Suprapubic skin (tissue), 4 donors: ENCODE measurements at places on chromosomes 3 and 15.
A peak's percentile ranks its signal among the peaks of the same experiment; 100 is the strongest.

GRCh38 chr3:13479332-13479581 is 849 bp upstream of the HDAC11 start:
- no peaks in the 10 kb centered on the region for H3K36me3 ChIP-seq
- DNase-seq = no peak

- H3K27me3 ChIP-seq = no peaks in the 10 kb centered on the region
- H3K36me3 ChIP-seq = no peaks in the 10 kb centered on the region
- no peak overlapping the region for H3K4me3 ChIP-seq
- no peak overlapping the region for H3K27ac ChIP-seq
These were observed 429.7 kb upstream of the ROBO2 start for GRCh38 chr3:76610150-76610549.

DNA sequence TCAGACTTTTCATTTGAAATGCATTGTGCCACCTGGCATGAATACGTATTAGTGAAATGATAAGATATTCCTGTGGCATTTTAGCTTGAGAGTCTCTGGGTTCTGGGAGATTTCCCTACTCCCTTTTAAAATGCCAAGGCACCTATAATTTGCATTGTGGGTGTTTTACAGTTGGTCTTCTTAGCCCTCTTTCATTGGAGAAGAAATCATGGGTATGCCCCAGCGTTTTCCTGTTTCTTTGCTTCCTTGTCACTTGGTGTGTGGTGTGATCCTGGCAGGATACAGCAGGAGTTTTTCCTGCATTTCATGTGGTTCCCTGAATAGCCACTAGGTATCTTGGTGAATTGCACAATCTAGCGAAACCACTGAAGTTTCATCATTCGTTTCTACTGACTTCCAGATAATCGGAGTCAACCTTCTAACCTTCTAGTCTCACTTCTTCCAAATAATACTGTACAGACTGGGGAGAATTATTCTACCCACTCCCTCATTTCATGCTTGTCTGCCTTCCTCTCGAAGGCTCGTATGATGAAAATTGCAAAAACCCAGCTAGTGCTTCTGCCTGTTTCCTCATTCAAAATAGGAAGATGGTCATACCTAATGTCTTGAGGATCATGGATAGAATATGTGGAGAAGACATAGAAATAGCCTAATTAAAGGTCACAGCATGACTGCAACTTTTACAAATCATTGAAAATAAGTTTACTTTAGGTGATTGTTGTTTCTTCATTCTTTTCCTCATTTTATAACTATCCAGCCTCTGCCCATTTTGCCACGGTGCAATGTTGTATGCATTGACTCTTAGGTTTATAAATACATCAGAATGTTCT is 2.6 kb downstream of the BHLHE40 start:
- peaks cover 9% of the 10 kb centered on the region for H3K36me3 ChIP-seq
- no peak for DNase-seq
- peak overlapping the region; percentile 97 for H3K4me3 ChIP-seq
- H3K27me3 ChIP-seq = no peaks in the 10 kb centered on the region
- peak overlapping the region; percentile 100 for H3K27ac ChIP-seq
- peaks cover 75% of the 10 kb centered on the region for H3K4me1 ChIP-seq

DNA sequence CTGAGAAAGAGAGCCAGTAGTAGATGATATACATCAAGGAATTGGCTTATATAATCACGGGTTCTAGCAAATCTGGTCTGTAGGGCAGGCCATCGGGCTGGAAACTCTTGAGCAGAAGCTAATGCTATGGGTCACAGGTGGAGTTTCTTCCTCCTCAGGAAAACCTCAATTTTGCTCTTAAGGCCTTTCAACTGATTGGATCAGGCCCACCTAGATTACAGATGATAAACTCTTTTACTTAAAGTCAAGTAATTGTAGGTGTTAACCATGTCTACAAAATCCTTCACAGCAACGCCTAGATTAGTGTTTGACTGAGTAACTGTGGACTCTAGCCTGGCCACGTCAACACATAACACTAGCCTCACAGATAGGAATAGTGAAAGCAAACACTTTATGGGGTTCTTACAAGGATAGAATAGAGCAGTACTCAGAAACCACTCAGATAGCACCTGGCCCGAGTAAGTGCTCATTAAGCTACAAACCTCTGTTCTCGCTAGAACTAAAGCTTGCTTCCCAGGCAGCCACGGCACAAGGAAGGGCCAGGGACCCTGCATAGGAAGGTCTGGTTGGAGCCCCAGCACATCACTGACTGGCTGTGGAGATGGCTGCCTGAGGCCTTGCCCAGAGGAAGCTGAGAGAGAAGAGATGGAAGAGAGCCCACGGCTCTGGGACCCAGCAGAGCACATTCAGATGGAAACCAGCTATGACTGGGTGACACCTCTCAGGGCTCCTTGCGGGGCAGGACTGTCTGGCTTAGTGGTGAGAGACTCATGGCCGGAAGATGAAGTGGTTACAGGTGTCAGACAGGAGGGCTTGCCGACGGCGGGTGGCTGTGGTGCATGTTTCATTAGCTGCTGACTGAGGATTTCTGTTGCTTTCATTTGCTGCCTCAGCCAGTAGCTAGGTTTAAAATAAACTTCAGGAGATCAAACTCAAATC is 202.5 kb upstream of the TLE3 start:
- H3K4me1 ChIP-seq = no peaks in the 10 kb centered on the region
- H3K27me3 ChIP-seq = no peaks in the 10 kb centered on the region
- H3K36me3 ChIP-seq = no peaks in the 10 kb centered on the region
- DNase-seq = no peak
- no peak overlapping the region for H3K4me3 ChIP-seq
- no peak overlapping the region for H3K27ac ChIP-seq

DNA sequence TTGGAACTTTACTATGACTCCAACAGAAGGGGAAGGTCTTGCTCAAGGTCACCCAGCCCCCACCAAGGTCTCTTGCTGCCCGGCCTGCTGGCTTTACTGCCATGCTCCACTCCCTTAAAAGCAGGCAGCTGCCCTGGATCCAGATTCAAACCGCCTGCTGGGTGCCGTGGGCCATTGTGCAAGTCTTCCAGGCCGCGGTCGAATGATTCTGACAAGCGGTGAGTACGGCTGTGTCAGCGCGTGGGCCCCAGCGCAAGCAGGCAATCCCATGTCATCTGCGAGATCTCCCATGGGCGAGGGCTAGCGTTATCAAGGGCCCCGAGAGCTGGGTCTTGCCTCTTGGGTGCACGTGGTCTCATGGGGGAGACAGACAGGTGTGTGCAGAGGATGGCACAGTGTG is 37.6 kb downstream of the CORO2B start:
- no peak for DNase-seq
- no peaks in the 10 kb centered on the region for H3K36me3 ChIP-seq
- H3K27me3 ChIP-seq = no peaks in the 10 kb centered on the region
- H3K27ac ChIP-seq = no peak overlapping the region
- no peak overlapping the region for H3K4me3 ChIP-seq

DNA sequence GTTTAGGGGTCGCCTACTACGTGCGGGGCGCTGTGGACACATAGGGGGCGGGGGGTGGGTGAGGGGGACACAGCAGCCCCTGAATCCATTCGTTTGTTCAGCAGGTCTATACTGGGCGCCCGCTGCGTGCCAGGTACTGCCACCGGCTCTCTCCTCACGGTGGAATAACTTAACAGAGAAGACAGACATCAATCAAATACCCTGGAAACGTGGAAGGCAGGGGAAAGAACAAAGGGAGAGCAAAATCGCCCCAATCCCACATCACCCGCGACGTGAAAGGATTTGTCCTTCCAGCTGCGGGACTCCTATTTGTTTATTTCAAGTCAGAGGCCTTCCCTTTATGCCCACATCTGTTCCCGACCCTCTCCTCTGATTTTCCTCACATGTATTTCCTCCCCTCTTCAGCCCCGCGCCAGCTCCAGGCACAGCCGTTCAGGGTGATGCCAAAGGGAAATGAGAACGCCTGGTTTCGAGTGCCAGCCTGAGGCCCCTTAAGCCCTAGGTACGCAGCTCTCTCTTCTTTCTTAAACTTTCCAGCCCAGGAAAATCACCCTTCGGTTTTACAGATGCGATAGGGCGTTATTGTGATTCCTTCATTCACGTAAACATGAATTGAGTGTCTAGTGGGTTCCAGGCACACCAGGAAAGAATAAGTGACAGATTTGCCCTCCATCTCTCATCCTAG is 726 bp upstream of the PROK2 start:
- H3K27me3 ChIP-seq = peaks cover 58% of the 10 kb centered on the region
- no peak for DNase-seq
- H3K36me3 ChIP-seq = no peaks in the 10 kb centered on the region
- no peak overlapping the region for H3K27ac ChIP-seq
- peaks cover 25% of the 10 kb centered on the region for H3K4me1 ChIP-seq

- no peak overlapping the region for H3K27ac ChIP-seq
- no peak overlapping the region for H3K4me3 ChIP-seq
- H3K27me3 ChIP-seq = no peaks in the 10 kb centered on the region
- DNase-seq = no peak
- H3K36me3 ChIP-seq = peaks cover 77% of the 10 kb centered on the region
These were observed 48.2 kb upstream of the ARPP19 start for GRCh38 chr15:52617026-52617425.

DNA sequence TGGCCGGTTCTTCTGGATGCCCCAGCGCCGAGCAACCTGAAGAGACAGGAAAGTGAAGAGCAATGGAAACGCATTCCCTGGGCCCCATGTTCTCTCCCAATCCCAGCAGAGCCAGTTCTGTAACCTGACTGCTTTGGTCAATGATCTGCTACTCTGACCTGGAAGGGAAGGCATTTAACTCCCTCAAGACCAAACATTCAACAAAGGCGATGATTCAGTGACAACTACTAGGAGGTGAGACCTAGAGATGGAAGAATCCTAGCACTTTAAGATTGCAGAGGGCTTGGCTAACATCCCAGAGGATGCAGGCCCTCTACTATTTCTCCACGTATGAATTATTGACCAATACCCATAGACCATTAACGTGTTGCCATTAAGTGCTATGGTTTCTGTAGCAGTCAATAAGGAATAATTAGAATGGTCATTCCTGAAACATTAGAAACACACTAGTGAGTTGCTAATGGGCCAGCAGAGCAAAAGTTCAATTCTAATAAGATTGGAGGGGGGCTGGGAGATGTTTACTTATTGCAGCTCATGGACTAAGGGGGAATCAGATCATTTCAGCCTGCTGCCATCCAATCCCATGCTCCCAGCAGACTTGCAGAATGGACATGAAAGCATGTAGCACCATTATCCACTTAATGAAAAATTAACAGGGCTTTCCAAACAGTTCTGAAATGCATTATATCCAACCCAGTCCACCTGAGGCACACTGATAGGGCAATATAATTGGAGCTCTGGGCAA is 56.6 kb downstream of the ETV5 start:
- no peaks in the 10 kb centered on the region for H3K4me1 ChIP-seq
- peaks cover 49% of the 10 kb centered on the region for H3K36me3 ChIP-seq
- no peak overlapping the region for H3K27ac ChIP-seq
- H3K4me3 ChIP-seq = no peak overlapping the region

- DNase-seq = no peak
- no peaks in the 10 kb centered on the region for H3K36me3 ChIP-seq
- H3K27ac ChIP-seq = no peak overlapping the region
- H3K27me3 ChIP-seq = peaks cover 4% of the 10 kb centered on the region
- no peak overlapping the region for H3K4me3 ChIP-seq
These were observed 29.8 kb downstream of the CCR3 start for GRCh38 chr3:46272028-46272451.

DNA sequence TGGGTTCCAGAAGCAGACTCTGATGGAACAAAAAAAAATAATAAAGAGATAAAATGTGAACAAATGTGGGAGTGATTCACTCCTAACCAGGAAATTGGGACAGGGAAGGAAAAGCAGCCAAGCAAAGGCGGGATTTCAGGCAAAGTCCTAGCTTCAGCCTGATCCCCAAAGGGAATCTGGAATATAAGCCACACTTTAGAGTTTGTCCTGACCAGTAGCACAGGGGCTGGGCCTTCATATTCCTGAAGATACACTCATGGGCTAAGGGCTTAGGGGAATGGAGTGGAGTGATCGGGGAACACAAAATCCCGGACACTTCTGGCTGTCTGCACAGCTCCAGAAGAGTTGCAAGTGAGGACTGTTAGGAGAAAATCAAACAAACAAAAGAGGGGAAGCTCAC is 135.0 kb upstream of the COL8A1 start:
- no peak for DNase-seq
- H3K4me3 ChIP-seq = no peak overlapping the region

DNA sequence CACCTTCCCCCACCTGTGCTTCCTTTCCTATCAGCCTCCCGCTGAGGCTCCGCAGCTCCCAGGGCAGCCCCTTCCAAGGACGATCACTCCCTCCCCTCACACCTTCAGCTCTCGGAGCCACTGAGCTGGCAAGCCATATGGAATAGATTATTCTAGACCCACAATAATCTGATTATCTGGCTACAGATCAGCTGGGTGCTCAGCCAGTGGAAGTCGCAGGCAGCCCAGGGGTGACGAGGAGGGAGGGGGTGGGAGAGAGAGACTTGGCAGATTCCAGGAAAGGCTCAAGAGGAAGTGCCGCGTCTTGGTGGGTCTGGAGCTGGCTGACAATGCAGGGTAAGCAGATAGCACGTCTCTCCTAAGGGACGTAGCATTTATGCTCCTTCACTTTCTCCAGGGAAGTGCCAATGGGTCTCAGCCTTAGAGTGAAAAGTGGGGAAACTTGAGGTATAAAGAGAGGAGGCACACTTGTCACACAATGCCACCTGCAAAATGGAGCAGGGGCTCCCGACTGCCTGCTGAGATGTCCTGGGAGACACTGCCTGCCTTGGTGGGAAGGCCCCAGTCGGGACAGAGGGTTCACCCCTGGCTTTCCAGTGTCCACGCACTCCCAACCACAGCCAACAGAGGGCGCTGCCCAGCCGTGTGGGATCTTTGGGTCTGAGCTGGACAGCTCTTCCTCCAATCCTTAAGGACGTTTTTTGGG is 9.4 kb upstream of the MESP1 start:
- H3K4me1 ChIP-seq = peaks cover 20% of the 10 kb centered on the region
- no peak overlapping the region for H3K4me3 ChIP-seq
- no peaks in the 10 kb centered on the region for H3K36me3 ChIP-seq

DNA sequence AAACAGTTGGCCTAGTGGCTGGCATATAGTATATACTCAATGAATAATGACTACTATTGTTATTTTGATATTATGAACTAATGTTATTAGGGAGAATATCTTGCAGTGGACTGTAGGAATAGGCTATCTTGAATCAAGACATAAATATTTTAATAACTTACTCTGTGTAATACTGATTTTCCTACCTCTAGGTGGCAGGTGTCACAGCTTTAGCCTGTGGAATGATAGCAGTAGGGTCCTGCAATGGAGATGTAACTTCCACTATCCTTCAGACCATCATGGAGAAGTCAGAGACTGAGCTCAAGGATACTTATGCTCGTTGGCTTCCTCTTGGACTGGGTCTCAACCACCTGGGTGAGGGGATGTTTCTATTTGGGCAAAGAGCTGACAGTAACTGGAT is 6.5 kb downstream of the PSMD2 start:
- no peak overlapping the region for H3K27ac ChIP-seq
- no peak overlapping the region for H3K4me3 ChIP-seq
- DNase-seq = no peak
- H3K27me3 ChIP-seq = no peaks in the 10 kb centered on the region
- peaks cover 3% of the 10 kb centered on the region for H3K4me1 ChIP-seq

GRCh38 chr3:141575879-141576743 is 89.3 kb downstream of the RASA2 start:
- no peak overlapping the region for H3K27ac ChIP-seq
- no peaks in the 10 kb centered on the region for H3K27me3 ChIP-seq
- no peak for DNase-seq

- no peak overlapping the region for H3K4me3 ChIP-seq
- no peaks in the 10 kb centered on the region for H3K4me1 ChIP-seq
- H3K27me3 ChIP-seq = no peaks in the 10 kb centered on the region
These were observed 26.8 kb downstream of the RBP2 start for GRCh38 chr3:139449566-139449965.

- DNase-seq = no peak
- H3K4me3 ChIP-seq = no peak overlapping the region
- no peak overlapping the region for H3K27ac ChIP-seq
These were observed 284.9 kb downstream of the UACA start for GRCh38 chr15:70478251-70478990.
